ENCODE measurements at places on chromosomes 12 and 14. TPM values are rescaled to one million over a fixed set of nuclear protein-coding genes. Genes with fewer than 3 reads are reported as not detected.

Gene CLEC4C
- total RNA-seq = not detected

Gene LRRC10
- total RNA-seq = not detected

Gene CCDC177
- total RNA-seq = 0.03 TPM

Gene SSPN
- 0.37 TPM for total RNA-seq

Gene AEBP2
- 19.0 TPM for total RNA-seq

Gene TMEM121
- total RNA-seq = 3.8 TPM

Gene CELA1
- not detected for total RNA-seq

Gene ALX1
- total RNA-seq = 4.6 TPM

Gene C12orf43
- total RNA-seq = 23.6 TPM

Gene C12orf54
- not detected for total RNA-seq

Gene WDR20
- 20.8 TPM for total RNA-seq

Gene KRT82
- total RNA-seq = not detected

Gene SOS2
- 8.3 TPM for total RNA-seq

Gene MUCL1
- not detected for total RNA-seq

Gene TMEM233
- total RNA-seq = not detected

Gene DCAF11
- 26.4 TPM for total RNA-seq

All from A549 treated with AZD2906 at 1 μM for 4 hours (cell line).